ENCODE measurements at places on chromosomes 2 and 18. TPM values are rescaled to one million over a fixed set of nuclear protein-coding genes. Genes with fewer than 3 reads are reported as not detected.

DNA sequence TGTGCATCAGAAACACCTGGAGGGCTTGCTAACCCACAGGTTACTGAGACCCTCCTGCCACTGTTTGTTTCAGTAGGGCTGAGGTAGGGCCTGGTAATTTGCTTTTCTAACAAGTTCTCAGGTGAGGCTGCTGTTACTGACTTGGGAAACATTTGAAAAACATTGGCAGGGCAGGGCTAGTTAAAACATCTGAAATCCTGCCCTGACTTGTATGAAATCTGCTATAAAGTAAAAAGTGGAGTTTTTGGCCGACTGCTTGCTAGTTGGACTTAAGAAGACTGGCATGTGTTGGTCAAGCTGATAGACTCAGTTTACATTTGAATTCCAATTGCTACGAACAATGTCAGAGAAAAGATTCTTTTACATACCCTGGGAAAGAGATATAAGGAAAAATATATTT, 111.6 kb upstream of the DLX2 start:
- no peak overlapping the region for H3K27ac ChIP-seq
- peaks cover 3% of the 10 kb centered on the region for H3K4me1 ChIP-seq
- H3K36me3 ChIP-seq = no peaks in the 10 kb centered on the region
- H3K4me3 ChIP-seq = no peak overlapping the region

DNA sequence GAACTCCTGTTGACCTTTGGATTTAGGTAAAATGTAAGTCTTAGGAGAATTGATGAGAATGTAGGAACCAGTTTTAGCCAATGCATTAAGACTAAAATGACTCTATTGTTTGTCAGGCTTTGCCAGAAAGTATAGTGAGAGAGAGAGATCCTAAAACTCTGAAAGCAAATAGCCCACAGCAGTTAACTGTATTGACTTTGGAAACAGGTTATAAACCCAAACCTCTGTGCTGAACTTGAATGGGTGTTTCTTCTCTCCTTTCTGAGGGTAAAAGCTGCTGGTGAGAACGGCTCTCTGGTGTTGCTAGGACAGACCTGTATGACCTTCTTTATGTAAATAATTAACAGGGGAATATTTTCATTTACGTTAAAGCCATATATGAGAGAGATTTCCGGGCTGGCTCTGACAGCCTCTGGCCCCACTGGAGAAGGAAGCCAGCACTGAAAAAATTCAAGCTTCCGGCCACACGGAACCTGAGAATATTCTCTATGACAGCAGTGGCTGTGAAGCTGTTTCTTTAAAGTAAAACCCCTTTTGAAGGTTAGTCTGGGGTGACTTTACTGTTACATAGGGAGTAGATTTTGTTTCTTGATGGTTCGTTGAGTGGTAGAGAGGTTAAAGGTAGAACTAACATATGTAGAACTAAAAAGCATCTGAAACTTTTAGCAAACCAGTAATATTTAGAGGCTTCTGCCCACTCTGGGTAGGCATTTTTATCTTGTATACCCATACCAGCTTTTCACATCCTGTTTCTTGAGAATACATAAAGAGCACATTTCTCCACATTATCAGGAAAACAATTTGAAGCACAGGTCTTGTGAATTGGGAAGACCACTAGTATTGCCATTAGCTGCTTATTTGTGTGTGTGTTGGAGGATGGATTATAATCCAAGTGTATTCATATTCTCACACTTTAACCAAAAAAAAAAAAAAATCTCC, 123.8 kb downstream of the SPTBN1 start:
- H3K27ac ChIP-seq = no peak overlapping the region
- DNase-seq = no peak
- no peaks in the 10 kb centered on the region for H3K27me3 ChIP-seq
- no peaks in the 10 kb centered on the region for H3K36me3 ChIP-seq

GRCh38 chr2:197255543-197255942, 55.0 kb downstream of the ANKRD44 start:
- peak; percentile 44 for DNase-seq
- H3K4me1 ChIP-seq = 0 out of 2 replicates have a peak, but pooled peaks cover 3% of the 10 kb centered on the region
- no peaks in the 10 kb centered on the region for H3K27me3 ChIP-seq
- H3K4me3 ChIP-seq = no peak overlapping the region
- H3K36me3 ChIP-seq = no peaks in the 10 kb centered on the region

DNA sequence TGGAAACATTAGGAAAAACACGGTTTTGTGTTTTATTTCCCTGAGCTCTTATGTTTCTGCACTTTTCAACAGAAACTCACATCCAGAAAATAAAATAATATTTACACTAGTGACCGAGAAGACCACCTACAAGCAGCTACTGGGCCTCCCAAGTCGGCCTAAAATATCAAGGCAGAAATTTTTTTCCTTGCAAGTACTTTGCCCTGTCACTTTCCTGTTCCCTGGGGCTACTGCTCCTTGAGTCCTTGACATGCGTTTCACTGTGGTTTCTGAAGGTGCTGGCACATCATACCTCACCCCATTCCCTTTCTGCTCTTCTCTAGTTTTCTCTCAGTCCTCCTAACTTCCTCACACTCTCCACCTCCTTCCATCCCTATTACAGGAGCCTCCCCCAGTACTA, 279.1 kb downstream of the AGPS start:
- H3K36me3 ChIP-seq = no peaks in the 10 kb centered on the region
- H3K27ac ChIP-seq = no peak overlapping the region
- H3K4me3 ChIP-seq = no peak overlapping the region
- no peak for DNase-seq

DNA sequence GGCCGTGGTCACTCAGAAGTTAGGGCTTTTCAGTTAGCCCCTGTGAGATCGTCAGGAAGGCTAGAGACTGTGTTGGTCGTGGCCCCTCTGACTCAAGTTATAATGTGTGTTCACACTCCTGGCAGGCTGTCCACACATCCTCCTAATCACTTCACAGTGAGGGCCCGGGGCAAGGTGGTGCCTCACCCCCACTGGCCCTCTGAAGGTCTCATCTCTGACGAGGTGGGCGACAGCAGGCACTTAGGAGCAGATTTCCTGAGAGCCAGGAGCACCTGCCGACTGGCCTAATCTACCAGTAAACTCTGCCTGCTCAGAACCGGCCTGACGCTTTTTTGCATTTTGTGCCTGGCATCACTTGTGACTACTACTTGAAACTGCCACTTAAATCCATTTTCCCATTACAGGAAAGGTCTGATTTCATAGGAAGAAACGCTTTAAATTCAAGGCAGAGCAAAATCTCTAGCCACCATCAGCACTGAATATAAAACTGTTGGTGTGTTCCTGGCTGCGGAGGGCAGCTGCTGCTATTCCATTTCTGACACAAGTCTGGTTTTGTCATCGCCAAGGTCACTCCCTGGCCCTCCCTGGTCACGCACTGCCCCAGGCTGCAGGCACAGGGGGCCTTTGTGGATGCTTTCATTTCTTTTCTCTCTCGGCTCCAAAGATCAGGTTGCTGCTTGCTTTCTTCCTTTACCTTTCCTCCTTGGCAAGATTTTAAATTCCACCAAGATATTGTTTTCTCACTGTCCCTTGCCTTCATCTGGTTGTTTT, 48.0 kb downstream of the RAB12 start:
- no peak overlapping the region for H3K4me3 ChIP-seq
- no peaks in the 10 kb centered on the region for H3K36me3 ChIP-seq
- DNase-seq = no peak
- H3K4me1 ChIP-seq = peaks cover 27% of the 10 kb centered on the region
- H3K27ac ChIP-seq = no peak overlapping the region
- no peaks in the 10 kb centered on the region for H3K27me3 ChIP-seq

DNA sequence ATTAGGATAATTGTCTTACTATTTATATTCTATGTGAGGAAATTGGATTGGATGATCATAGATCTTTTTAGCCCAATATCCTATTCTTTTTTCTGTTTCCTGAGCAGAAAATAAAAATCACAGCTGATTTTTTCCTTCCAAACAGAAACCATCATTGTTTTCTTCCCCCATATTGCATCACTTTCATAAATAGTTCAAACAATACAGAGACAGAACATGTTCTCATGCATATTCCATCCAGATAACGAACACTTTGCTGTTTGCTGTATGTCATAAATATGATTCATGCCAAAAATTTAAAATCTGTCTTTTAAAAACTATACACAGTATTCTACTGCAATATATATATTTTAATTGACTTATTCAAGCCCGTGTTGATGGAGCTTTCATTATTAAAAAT, 22.0 kb upstream of the RALBP1 start:
- no peaks in the 10 kb centered on the region for H3K36me3 ChIP-seq
- no peak overlapping the region for H3K27ac ChIP-seq
- H3K27me3 ChIP-seq = no peaks in the 10 kb centered on the region
- no peaks in the 10 kb centered on the region for H3K4me1 ChIP-seq
- DNase-seq = no peak
- no peak overlapping the region for H3K4me3 ChIP-seq

GRCh38 chr2:161206471-161207032, 46.3 kb downstream of the TANK start:
- no peak overlapping the region for H3K27ac ChIP-seq
- H3K4me1 ChIP-seq = no peaks in the 10 kb centered on the region
- DNase-seq = no peak
- H3K4me3 ChIP-seq = no peak overlapping the region

DNA sequence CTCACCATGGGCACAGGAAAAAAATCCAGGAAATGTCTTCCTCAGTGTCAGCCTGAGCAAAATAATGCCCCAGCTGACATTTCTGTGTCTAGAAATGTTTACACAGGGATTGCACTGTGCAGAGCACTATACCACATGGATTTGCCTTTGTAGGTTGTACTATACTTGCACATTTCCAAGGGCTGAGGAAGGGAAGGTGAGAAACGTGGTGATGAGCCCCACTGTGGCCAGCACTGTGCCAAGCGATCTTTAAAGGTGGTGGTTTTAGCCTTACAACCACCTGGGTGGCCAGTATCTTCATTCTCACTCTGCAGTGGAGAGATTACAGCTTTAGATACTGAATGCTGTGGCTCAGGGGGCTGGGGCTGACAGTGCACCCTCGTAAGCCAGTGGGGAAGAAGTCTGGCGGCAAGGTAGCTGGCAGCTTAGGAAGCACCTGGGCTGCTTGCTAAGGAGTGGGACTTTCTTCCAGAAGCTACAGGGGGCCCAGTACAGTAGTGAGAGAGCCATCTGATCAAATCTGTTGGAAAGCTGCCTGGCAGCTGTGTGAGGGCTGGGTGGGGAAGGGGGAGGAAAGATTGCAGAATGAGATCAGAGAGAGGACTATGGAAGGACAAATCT, 81.4 kb upstream of the MSH2 start:
- H3K4me1 ChIP-seq = no peaks in the 10 kb centered on the region
- H3K36me3 ChIP-seq = no peaks in the 10 kb centered on the region
- no peak overlapping the region for H3K27ac ChIP-seq

GRCh38 chr18:38322206-38322605, 756.6 kb upstream of the CELF4 start:
- no peaks in the 10 kb centered on the region for H3K27me3 ChIP-seq
- no peaks in the 10 kb centered on the region for H3K36me3 ChIP-seq
- H3K4me1 ChIP-seq = no peaks in the 10 kb centered on the region
- DNase-seq = no peak
- no peak overlapping the region for H3K4me3 ChIP-seq
- H3K27ac ChIP-seq = no peak overlapping the region

DNA sequence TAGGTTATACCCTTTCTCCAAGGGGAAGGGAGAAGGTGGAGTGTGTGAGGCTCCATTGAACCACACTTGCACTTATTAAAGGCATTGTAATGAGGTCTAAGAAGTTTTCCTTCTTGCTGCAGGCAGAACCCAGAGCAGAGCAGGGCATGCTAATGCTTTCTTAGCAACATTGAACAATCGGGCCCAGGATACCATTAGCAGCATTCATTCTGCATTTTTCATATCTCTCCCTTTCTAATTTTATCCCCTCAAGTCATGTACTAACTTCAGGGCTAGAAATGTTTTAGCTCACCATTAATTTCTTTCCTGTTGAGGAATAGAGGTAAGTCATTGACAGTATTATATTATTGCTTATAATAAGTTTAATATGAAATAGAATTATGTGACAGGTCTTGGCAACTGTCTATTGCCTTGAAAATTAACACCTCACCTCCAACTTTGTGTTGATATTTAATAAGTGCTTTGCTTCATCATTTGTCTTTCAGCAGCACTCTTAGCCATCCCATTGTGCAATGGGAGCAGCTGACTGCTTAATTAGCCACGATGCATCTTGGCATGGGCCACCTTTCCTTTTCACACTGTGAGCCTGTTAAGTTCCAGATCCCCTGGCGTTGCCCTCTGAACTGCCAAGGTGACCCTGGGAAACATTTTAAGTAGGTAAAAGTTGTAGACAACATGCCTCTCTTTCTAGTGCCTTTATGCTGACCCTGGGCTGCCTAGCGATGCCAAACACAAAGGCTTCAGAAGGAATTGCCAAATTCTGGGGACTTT, 300.8 kb upstream of the MEX3C start:
- no peak overlapping the region for H3K4me3 ChIP-seq
- H3K36me3 ChIP-seq = no peaks in the 10 kb centered on the region
- H3K4me1 ChIP-seq = no peaks in the 10 kb centered on the region
- no peaks in the 10 kb centered on the region for H3K27me3 ChIP-seq

GRCh38 chr2:32418778-32419177, 62.0 kb downstream of the BIRC6 start:
- H3K4me3 ChIP-seq = no peak overlapping the region
- H3K27ac ChIP-seq = peak overlapping the region; percentile 27
- no peak for DNase-seq
- H3K36me3 ChIP-seq = peaks cover 10% of the 10 kb centered on the region

DNA sequence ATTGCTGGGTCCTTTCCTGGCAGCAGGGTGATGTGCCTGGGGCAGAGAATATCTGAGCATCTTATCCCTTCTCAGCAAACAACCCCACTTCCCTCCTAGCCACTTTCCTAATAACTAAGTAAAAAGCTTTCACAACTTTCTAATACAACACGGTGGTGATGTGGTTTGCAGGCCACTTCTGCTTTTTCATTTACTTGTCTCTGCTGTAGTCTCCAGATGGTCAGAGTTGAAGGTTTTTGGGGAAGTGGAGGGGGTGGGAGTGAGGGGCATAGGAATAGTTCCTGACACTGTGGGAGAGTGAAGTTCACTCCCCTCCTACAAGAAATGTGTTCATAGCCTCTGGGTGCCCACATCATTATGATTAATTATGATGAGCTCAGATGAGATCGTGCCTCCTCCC, 11.6 kb downstream of the OXER1 start:
- H3K4me3 ChIP-seq = no peak overlapping the region
- H3K27ac ChIP-seq = no peak overlapping the region
- DNase-seq = no peak
- H3K27me3 ChIP-seq = no peaks in the 10 kb centered on the region
- H3K4me1 ChIP-seq = no peaks in the 10 kb centered on the region

GRCh38 chr2:239341146-239341732, 59.6 kb downstream of the HDAC4 start:
- no peak overlapping the region for H3K27ac ChIP-seq
- no peak overlapping the region for H3K4me3 ChIP-seq
- H3K27me3 ChIP-seq = no peaks in the 10 kb centered on the region

DNA sequence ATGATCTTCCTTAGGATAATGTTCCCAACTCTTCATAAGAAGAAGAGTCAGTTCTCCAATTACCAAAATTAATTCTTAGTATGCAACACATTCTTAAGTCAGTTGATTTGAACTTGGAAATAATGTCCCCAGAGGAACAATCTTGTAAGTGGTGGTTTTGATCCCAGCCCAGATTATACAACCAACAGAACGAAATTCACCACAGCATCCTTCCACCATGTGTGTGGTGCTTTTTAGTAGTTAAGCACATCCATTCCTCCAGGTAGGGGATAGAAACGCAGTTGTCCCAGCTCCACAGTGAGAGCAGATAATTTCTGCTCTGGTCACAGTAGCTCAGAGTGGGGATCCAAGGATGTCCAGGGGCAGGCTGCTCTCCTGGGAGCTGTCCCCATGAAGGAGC, 161.7 kb upstream of the SLC39A10 start:
- H3K4me3 ChIP-seq = no peak overlapping the region
- H3K27ac ChIP-seq = no peak overlapping the region
- no peaks in the 10 kb centered on the region for H3K27me3 ChIP-seq

KYNU gene
- total RNA-seq = 0.50 TPM

MROH2A gene
- total RNA-seq = not detected

ZNF532 gene
- 225 TPM for total RNA-seq

RAB6D gene
- not detected for total RNA-seq

STARD6 gene
- not detected for total RNA-seq

TBR1 gene
- not detected for total RNA-seq

All from GM23338 (cell line).